Cerebellar nuclear complex (tissue), 1 donor: ENCODE measurements at places on chromosomes 1 and 21.

DNA sequence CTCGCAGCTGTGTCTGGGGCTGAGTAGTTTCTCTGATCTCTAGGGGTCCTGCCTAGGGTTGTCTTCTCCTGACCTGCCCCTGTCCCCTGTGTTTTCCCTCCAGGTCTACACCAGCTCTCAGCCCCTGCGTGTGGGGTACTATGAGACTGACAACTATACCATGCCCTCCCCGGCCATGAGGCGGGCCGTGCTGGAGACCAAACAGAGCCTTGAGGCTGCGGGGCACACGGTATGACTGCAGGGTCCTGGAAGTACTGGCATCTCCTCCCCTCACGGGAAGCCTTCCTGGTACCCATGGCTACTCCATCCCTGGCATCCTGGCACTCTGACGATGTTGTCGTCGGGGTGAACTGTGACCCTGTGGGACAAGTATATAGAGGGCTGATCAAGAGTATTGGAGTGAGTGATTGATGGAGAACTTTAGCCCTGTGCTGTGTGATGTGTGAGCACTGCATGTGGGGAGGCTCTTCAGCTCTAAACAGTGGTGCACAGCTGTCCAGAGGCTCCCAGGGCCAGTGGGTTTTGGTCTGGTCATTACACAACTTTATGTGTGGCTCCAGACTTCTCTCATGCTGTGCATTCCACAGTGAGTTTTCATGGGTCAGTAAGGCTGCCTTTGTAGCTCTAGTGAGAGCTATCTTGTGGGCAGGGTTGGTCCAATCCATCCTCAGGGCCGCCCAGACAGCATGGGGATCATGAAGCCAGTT lies 14.4 kb downstream of the FAAH start:
- DNase-seq, result no peak

- no peak for DNase-seq
These were observed 3.5 kb upstream of the PADI1 start for GRCh38 chr1:17201201-17202021.

DNA sequence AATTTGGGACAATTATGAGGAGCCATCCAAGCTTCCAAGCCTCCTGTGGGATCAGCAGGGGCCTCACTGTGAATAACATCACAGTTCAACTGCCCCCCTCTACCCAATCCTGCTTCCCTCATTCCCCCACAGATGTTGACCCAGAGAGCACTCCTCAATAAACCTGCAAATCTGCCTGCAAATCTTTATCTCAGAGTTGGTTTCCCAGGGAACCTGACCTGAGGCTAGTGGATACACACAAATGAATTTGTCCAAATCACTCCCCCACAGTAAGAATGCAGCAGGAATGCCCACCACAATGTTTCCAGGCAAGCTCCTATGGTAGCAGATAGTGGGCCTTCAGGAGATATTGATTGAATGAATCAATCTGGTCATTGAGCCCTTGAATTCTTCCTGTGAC lies 56.4 kb upstream of the HIVEP3 start:
- no peak for DNase-seq

DNA sequence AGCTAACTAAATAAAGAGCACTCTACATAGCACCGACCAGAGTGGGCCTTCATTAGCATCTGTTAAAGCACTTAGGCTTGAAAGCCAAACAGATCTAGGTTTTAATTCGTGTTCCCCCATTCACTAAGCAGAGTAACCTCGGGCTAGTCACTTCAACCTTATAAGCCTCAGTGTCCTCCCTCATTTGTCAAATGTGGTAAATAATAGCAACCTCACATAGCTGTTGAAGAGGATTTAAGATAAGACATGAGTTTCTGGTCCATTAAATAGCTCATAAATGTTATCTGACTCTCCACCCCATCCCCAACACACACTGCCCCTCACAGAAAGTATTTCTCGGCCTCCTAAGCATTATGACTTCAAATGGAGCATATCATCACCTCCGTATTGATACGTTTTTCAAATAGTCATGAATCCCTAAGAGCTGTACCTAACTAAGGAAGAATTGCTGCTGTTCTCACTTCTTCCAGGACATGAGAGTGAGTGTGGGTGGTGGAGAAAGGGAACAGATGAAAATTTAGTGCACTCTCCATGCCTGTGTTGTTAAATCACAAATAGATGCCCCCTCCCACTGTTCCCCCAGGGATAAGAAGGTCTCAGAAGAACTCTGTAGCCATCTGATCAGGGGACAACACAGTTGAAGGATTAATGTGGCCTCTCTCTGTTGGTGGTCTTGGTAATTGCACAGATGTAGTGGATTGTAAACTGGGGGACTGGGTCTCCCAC lies 47.6 kb downstream of the PLPP3 start:
- DNase-seq, result no peak

- no peak for DNase-seq
These were observed 72.8 kb downstream of the MORN1 start for GRCh38 chr1:2318314-2319278.
